Cardiac septum (tissue), 1 donor: ENCODE measurements at places on chromosomes 1 and 21. TPM values are rescaled to one million over a fixed set of nuclear protein-coding genes. Genes with fewer than 3 reads are reported as not detected.

Gene CLCNKA
- 1.2 TPM for total RNA-seq

Gene DCST1
- total RNA-seq: not detected

Gene GREM2
- not detected for total RNA-seq

Gene ETV3L
- total RNA-seq: not detected

Gene OLIG2
- total RNA-seq: not detected

Gene CELF3
- total RNA-seq: not detected

Gene RGS7
- not detected for total RNA-seq
